Mesenchymal stem cell (in vitro differentiated cells and primary cell): ENCODE measurements at places on chromosomes 12 and 14.

GRCh38 chr14:87397499-87397898 is 595.5 kb downstream of the GALC start:
- no peaks in the 10 kb centered on the region for H3K4me1 ChIP-seq
- H3K4me3 ChIP-seq = no peak overlapping the region
- DNase-seq = no peak
- no peaks in the 10 kb centered on the region for H3K36me3 ChIP-seq

GRCh38 chr12:122413516-122414404 is 8.7 kb downstream of the CLIP1 start:
- peaks cover 4% of the 10 kb centered on the region for H3K36me3 ChIP-seq
- DNase-seq = no peak
- H3K27me3 ChIP-seq = no peaks in the 10 kb centered on the region
- no peak overlapping the region for H3K4me3 ChIP-seq

DNA sequence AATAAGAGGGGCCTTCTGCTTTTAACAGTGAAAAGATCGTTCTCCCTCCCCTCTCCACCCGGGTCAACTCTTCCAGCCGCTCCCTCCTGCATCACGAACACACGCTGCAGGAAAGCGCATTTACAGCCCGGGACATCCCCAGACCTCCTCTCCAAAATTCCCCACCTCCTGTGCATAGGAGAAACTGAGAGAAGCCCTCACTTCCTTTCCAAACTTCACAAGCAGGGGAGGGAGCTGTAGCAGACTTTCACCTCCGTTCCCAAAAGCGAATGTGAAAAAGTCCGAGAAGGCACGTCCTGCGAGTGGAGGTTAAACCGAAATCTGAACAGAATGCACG is 513 bp downstream of the BCAT1 start:
- H3K27me3 ChIP-seq = no peaks in the 10 kb centered on the region
- peaks cover 9% of the 10 kb centered on the region for H3K36me3 ChIP-seq
- H3K4me1 ChIP-seq = peaks cover 4% of the 10 kb centered on the region
- peak overlapping the region; percentile 85 for H3K4me3 ChIP-seq
- peak; percentile 51 for DNase-seq

DNA sequence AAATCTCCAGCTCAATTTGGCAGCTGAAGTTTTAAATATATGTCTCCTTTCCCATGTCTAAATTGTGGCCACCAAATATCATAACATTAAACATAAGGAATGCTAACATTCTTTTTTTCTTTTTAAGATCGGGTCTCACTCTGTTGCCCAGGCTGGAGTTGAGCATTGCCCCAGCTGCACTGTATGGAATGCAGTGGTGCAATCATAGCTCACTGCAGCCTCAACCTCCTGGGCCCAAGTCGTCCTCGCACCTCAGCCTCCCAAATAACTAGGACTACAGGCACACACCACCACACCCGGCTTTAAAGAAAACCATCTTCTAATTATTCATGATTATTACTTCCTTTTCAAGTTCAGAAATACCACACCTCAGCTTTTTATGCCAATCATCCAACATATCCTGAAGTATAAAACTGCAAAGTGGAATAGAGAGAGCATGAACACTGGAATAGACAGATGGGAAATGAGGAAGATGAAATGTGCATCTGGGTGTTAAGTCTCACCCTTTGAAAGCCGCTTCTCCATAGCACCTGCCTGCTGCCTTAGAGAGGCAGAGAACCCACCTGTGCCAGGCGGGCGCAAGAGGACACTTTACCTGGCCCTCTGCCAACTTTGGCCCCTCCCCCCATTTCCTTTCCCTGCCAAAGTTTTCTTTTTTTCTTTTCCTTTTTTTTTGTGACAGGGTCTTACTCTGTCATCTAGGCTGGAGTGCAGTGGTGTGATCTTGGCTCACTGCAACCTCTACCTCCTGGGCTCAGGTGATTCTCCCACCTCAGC is 2.8 kb upstream of the EML1 start:
- no peak for DNase-seq
- H3K27ac ChIP-seq = no peak overlapping the region
- H3K27me3 ChIP-seq = no peaks in the 10 kb centered on the region
- H3K4me1 ChIP-seq = peaks cover 6% of the 10 kb centered on the region
- no peaks in the 10 kb centered on the region for H3K36me3 ChIP-seq
- H3K4me3 ChIP-seq = no peak overlapping the region

DNA sequence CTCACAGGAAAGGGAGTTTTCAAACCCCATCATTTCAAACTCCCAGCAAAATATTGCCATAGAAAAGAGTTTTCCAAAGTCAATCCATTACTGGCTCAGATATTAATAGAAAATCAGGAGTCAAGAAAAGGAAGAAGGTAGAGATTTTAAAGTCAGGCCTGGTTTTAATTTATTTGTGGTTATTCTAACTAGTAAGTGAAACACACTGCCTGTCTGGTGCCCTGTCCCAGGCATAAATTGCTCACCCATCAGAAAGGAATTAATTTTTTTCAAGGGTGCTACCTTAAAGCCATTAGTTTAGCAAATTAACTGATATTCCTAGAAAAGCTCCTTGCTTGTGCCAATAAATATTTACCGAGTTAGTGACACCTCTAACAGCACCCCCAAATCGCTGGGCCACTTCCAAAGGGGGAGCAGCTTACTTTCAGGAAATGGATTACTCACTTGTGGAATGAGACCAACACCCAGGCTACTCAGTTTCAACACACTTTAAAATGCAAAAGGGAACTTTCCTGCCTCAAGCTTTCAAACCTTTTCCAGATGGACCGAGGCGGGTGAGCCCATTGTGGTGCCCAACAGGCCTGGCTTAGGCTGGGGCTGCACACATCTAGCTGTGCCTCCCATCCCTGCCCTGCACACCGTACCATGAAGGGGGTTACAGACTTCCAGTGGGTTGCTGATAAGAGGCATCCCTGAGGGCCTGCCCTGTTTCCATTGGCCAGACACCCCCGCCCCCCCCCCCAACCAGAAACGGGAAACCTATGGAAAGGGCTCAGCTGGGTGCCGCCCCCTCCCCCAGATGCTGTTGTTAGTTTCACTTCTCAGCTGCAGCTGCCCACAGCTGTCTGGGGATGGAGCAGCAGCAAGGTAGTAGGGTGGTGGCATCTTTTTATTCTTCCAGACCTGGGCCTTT is 117.2 kb downstream of the SAMD4A start:
- DNase-seq = peak; percentile 76
- peaks cover 21% of the 10 kb centered on the region for H3K4me1 ChIP-seq
- no peaks in the 10 kb centered on the region for H3K36me3 ChIP-seq
- H3K27ac ChIP-seq = peak overlapping the region; percentile 21
- no peak overlapping the region for H3K4me3 ChIP-seq

- peaks cover 8% of the 10 kb centered on the region for H3K4me1 ChIP-seq
- H3K4me3 ChIP-seq = no peak overlapping the region
- H3K36me3 ChIP-seq = no peaks in the 10 kb centered on the region
- no peaks in the 10 kb centered on the region for H3K27me3 ChIP-seq
- H3K27ac ChIP-seq = no peak overlapping the region
Observed at GRCh38 chr12:27593266-27593665, 69.3 kb downstream of the PPFIBP1 start.

DNA sequence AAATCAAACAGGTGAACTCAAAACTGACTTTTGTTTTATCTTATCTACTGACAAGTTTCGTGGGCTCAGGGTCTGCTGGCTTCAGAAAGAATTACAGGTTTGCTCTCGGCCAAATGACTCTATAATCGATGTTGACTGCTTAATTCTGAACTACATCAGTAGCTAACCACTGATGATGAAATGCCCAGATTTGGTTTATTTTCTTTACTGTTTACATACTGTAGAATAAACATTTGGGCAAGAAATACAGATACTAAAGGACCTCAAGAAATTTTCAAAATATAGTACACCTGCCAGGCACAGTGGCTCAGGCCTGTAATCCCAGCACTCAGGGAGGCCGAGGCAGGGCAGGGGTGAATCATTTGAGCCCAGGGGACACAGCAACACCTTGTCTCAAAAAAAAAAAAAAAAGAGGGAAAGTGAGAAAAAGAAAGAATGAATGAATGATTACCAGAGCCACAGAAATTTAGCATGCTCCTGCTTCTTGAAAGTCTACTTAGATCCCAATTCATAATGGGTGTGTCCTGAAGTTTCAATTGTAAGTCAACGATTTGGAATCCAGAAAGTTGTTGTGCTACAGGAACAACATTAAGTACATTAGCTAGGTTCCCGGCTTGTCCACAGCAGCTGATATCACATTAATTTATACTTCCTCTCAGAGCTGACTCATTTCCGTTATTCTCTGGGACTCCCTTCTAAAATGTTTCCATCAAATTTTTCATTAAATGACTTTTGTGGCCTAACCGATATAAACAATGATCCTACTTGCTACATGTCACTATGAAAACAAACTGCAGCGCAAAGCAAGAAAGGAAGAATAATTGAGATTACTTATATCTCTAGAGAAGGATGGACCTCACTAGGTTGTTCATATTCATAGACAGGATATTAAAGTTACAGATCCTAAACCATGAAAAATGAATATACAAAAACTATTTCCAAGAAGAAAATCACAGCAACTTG is 134.3 kb downstream of the MED13L start:
- no peaks in the 10 kb centered on the region for H3K36me3 ChIP-seq
- peak overlapping the region; percentile 95 for H3K27ac ChIP-seq
- peak; percentile 94 for DNase-seq
- peaks cover 15% of the 10 kb centered on the region for H3K4me1 ChIP-seq
- peak overlapping the region; percentile 20 for H3K4me3 ChIP-seq
